ENCODE measurements at places on chromosomes 4 and X.

- no peak for DNase-seq
These were observed 12.1 kb downstream of the PPP2R3B start for GRCh38 chrX:374596-374995.

DNA sequence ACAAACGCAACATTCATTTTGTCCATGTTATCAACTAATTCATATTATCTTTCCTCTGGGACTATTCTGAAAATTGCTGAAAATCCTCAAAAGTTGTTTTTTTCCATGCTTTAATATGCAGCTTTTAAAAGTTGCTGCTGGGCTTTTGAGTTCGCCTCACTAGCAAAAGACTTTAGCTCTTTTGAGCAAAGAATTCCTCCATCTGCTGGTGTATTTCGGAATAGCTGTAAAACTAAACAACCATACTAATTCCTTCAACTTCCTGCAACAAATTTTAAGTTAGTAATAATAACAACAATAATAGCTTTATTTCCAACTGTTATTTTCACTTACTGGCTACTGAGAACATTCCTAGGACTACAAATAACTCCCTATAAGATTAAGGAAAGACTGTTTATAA lies 124.5 kb upstream of the PLAC1 start:
- DNase-seq, result no peak

- no peak for DNase-seq
These were observed 1120.5 kb downstream of the ADGRL3 start for GRCh38 chr4:62320612-62321011.

DNA sequence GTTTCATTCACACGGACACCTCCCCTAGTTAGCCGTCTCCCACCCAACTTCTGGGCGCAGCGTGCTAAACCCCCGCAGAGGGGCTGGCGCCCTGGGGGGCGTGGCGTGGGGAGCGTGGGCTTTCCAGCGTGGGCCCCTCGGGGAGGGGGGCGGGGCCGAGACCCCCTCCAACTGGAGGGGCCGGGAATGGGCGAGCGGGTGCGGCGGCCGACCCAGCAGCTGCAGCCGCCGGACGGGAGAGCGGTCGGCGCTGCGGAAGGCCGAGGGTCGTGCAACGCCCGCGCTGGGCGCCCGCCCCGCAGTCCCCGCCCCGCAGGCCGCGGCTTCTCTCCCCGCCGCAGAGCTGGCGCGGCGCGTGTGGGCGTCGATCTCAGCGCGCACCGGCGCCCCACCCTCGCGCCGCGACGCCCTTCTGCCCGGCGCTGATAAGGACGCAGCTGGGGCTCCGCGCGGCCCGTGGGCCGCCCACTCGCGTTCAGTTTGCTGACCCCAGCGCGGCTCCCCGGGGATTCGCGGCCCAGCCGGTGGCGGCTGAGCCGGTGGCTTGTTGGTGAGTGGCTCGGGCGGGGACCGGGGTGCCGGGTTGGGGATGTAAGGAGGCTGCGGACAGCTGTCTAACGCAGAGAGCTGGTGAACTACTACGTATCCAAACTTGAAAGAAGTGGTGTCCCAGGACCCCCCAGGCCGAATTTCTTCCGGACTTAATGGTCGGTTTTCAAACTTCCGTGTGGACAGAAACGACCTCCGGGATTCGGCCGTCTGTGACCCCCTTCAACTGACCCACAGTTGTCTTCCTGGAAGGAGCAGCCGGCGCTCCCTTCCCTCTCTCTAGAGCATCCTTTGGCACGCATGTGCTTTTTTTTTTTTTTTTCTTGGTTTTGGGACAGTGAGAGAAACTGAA lies 1.5 kb downstream of the FHDC1 start:
- peak; percentile 34 for DNase-seq

DNA sequence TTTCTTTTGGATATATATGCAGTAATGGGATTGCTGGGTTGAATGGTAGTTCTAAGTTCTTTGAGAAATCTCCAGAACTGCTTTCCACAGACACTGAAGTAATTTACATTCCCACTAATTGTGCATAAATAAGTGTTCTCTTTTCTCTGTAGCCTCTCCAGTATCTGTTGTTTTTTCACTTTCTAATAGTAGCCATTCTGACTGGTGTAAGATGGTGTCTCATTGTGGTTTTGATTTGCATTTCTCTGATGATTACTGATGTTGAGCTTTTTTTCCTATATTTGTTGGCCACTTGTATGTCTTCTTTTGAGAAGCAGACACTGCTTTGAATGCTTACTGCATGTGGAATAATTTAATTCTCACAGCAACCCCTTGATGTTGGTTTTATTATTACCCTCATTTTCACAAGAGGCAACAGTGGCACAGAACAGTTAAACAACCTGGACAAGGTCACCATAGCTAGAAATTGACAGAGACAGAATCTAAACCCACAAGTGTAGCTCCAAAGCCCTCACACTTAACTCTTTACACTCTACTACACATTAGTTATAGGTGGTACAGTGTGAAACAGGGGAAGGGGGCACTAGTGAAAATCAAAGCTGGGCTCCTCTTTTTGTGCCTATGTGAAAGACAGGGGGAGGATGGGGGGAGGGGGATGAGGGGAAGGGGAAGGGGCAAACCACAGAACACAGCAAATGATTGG lies 96.1 kb downstream of the REELD1 start:
- no peak for DNase-seq

- no peak for DNase-seq
These were observed 225.2 kb downstream of the MGST2 start for GRCh38 chr4:139890816-139891215.

- DNase-seq, result no peak
These were observed 17.8 kb downstream of the TIGD2 start for GRCh38 chr4:89129080-89129640.

DNA sequence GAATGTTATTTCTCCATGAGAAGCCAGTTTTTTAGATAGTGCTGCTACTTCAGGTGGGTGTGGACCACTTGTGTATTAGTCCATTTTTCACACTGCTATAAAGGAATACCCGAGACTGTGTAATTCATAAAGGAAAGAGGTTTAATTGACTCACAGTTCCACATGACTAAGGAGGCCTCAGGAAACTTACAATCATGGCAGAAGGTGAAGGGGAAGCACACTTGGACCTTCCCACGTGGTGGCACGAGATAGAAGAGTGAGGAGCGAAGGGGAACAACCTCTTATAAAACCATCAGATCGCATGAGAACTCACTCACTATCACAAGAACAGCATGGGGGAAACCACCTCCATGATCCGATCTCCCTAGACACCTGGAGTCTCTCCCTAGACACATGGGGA lies 3.4 kb upstream of the PPID start:
- DNase-seq, result no peak

GRCh38 chr4:109887071-109887470 lies 25.6 kb upstream of the EGF start:
- DNase-seq, result no peak

GRCh38 chrX:115697806-115698205 lies 136.8 kb downstream of the PLS3 start:
- DNase-seq, result no peak

DNA sequence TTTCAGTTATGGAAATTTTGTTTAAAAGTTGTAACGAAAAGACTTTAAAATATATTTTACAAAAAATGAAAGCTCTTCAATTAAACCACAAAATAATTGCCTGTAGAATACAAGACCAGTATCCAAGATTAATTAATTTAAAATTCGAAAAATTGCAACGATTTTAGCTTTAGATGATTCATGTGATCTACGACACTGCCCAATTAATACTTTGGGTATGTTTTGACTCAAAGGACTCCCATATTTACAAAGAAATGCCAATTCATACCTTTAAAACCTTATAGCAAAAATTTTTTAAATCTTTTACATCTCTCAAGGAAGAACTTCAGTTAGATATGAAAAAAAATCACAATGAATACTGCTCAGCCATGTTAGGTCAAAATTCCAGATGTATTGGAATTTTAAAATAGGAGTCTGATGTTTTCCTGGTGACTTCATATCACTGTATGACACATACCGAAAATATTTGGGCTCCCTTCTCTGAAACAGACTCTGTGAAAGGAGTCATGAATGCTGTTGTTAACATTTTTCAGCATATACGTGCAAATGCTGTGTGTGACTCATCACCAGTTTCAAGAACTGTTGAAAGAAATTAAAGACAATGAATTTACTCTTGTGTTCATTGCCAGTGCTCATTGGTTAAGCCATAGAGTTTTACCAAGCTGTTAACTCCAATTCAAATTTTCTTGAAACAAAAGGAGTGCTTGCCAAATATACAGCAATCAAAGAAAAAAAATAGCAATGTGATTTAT lies 13.8 kb upstream of the SMS start:
- no peak for DNase-seq

GRCh38 chr4:73248416-73248815 lies 10.2 kb downstream of the ANKRD17 start:
- no peak for DNase-seq

GRCh38 chr4:148405161-148405893 lies 36.9 kb downstream of the NR3C2 start:
- no peak for DNase-seq

GRCh38 chr4:140968371-140968770 lies 164.9 kb downstream of the RNF150 start:
- no peak for DNase-seq

DNA sequence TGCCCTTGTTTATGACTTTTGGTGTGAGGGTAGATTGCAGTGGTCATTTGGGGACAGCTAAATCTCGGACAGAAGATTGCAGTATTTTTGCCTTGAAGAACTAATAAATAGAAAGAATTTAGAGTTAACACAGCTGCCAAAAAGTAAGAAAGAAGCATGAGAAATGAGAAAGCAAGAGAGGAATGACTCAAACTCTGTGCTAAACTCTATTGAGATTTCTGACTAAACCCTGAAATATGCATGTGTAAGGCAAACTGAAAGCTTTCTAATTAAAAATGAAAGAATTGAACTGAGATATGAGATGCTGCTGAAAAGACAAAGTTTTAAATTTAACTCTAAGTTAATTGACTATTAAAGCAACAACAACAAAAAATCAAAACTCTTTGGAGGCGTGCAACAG lies 791.3 kb downstream of the RAB28 start:
- DNase-seq, result no peak

GRCh38 chr4:146256328-146256727 lies 42.0 kb downstream of the REELD1 start:
- DNase-seq, result no peak

DNA sequence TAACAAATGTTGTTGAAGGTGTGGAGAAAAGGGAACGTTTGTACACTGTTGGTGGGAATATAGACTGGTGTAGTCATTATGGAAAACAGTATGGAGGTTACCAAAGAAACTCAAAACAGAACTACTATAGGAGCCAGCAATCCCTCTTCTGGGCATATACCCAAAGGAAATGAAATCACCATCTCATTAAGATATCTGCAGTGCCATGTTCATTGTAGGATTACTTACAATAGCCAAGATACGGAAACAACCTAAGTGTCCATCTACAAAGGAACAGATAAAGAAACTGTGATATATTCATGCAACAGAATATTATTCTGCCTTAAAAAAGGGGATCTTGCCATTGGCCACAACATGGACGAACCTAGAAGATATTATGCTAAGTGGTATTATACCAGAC lies 22.2 kb downstream of the APBB2 start:
- no peak for DNase-seq

DNA sequence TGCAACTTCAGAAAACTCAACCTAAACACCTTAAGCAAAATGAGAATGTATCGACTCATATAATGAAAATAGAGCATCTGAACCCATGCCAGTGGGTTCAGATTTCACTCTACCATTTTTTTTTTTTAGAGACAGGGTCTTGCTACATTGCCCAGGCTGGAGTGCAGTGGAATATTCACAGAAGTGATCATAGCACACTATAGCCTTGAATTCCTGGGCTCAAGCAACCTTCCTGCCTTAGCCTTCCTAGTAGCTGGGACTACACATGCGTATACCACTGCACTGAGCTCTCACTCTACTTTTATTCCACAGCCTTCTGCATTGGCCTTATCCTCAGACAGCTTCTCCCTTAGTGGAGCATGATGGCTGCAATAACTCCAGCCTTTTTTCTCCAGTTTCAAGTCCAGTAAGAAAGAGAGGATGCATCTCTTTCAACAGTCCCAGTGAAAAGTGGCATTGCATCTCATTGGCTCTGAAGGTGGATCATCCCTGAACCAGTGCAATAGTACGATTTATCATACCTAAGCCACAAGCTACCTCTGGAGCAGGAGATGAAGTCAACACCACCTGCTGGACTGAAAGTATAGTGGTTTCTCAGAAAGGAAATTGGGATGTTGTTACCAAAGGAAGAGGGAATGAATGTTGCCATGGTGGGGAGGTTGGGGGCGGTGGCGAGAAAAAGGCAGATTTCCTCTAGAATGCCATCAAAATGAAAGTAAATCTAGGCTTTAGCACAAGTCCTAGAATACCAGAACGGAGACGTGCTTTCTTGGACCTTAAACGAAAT lies 2.0 kb upstream of the SOD3 start:
- no peak for DNase-seq

DNA sequence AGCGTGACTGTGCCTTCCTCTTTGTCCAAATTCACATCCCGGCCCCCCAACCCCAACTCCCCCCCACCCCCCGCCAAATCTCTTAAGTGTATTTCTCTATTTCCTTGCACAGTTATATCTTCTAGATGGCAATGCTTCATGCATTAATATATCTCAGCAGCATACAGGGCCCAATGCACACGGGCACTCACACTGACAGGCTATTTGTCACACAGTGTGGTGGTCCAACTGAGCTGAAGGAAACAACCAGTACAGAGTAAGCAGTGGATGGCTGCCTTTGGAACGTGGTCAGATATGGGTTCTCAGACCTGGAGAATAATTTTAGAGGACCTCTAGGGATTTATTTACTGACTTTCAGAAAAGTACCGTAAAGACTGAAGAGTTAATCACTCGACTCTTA lies 681 bp downstream of the EXOC1 start:
- no peak for DNase-seq

DNA sequence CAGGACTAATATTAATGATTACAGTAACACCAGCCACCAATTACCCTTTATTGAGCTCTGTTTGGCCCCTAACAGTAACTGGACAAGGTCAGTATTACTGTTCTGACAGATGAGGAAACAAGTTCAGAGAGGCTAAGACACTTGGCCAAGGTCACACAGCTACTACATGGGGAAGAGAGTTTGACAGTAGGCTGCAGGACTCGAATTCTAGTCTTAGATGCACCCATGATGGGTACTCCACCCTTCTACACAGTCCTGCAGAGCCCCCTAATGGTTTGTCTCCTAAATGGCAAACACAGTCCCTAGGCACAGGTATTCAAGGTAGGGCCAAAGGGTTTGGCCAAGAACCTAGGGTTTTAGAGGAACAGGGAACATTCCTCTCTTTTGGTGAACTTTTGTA lies 93.9 kb downstream of the NSUN7 start:
- DNase-seq, result no peak

DNA sequence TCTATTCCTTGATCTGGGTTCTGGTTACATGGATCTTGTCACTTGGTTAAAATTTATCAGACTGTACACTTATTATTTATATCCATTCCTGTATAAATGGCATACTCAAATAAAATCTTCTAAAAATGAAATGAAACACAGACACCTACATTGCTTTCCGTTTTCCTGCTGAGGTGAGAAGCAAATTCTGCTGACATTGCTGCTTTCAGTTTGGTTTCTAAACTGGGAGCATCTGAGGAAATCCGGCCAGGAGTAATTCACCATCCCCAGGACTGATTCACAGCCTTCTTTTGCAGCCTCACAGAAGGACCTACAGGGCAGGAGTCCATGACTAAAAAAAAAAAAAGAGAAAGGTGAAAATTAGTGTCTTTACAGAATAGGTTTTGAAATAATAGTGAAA lies 93.6 kb downstream of the CORIN start:
- DNase-seq, result no peak

GRCh38 chr4:10180603-10180926 lies 64.0 kb upstream of the WDR1 start:
- DNase-seq, result no peak

GRCh38 chr4:152430507-152430906 lies 105.4 kb downstream of the FBXW7 start:
- DNase-seq, result no peak

Measured in activated B cell treated with CpG ODN at 0.5 μM for 24 hours (primary cell).